ENCODE measurements at places on chromosomes 12 and 14.

DNA sequence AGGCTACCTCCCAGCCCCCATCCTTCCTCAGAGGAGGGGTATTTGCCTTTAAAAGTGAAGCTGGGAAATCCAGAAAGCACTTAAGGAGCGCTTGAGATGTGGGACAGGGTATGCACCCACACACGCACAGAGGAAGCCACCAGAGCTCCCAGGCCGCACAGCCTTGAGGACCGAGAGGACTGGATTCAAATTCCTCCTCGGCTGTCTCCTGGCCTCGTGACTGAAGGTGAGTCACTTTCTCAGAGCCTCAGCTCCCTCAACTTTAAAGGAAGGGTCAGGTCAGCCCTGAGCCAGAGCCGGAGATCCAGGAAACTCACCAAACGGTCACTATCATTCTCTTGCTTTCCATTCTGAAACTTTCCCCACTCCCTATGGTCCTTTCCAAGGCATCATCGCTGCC lies 37.6 kb downstream of the BCL11B start:
- no peak for DNase-seq

DNA sequence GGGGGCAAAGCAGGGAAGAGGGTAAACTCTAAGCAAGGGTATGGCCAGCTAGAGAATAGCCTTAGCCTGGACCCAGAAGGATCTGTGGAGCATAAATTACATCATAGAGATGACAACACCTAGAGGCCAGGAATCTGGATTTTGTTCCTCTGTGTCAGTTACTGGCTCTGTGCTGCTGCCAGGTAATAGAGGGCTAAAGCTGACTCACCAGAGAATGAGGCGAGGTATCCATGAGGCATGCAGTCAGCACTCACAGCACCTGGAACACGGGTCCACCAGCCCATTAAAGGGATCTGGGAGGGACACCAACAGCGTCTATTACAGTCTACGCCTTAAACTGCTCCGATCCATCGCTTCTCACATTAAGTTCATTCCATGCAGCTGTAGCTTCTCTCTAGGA lies 74.9 kb upstream of the CMKLR1 start:
- no peak for DNase-seq

DNA sequence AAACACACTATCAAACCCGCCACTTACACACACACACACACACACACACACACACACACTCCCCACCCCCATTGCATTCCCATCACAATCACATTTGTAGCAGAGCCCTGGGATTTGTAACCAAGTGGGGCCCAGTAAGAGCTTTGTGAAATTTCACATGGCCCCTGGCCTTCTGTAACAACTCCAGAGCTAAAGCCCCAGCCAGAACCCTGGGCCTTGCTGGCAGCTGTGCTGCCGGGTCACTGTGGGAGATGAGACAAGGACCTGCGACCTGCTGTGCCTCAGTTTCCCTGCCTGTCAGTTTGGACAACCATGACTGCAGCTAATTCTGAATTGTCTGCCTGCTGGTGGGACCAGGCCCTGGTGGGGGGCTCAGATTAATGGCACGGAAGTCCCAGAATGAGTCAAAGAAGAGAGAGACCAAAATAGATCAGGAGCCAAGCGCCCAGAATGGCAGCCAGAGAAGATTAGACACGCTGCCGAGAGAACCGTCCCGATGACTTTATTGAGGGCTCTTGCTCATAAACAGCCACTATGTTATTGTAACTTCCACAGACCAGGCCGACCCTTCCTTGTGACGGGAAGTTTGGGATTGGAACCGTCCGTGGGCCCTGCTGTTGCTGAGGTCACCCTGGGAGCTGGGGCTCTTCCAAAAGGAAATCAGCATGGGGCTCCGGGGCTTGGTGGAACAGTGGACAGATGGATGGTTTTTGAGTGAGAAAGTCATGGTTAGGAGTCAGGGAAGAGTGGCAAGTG lies 123.1 kb downstream of the ZFP36L1 start:
- no peak for DNase-seq

DNA sequence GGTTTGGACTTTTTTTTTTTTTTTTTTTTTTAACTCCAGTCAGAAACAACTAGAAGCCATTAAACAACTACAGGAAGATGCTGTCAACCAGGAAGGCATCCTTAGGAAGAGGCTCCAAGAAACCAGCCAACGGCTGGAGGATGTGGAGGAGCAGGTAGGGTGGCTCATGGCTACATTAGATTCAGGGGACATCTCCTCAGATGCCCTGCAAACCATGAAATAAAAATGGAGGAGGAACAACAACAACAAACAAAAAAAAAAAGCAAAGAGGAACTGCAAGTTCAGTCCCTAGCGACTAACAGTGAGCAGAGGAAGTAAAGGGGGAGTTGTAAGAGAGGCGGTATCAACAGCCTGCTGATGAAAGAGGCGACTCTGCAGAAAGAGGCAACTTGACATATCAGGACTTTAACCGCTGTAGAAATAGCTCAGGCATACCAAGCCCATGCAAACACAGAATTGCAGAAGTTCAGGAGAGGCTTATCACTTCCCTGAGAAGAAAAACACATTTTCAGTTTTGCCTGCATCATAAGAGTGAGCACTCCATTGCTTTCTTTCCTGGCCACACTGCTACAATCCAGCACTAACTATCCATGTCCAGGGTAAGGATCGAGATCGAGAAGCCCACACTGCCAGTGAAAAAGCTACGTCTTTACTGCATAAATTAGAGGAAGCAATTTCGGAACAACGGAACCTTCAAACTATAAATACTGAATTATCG lies 103.5 kb upstream of the BCAT1 start:
- DNase-seq = no peak

GRCh38 chr12:124481257-124481750 lies 86.1 kb downstream of the NCOR2 start:
- DNase-seq = no peak

DNA sequence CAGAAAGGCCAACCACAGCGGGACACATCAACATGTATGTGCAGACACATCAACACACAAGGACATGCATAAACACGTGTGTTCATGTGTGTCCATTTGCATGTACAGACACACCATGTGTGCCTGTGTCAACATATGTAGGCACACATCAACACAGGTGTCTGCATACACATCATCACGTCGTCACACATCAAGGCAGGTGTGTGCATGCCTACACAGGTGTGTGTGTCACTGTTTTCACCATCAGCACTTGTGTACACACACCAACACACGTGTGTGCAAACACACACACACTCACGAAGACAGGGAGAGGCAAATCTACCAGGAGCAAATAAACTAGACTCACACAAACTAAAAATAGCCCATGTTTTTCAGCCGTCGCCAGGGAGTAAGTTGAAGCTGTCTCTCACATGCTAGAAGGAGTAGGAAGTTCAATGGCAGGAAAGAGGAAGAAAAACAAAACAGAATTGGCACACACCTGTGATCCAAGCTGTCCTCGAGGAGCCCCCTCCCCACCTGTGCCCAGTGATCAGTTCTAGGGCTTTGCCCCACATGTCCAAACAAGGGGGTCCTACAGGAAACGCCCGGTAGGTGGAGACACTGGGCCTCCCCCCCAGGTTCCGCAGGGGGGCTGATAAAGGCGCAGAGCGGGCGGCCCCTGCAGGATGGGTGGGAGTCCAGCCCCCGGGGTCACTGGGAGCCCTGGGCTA lies 7.4 kb downstream of the SCARB1 start:
- no peak for DNase-seq

- no peak for DNase-seq
These were observed 1.6 kb upstream of the SLC7A8 start for GRCh38 chr14:23185063-23185462.

DNA sequence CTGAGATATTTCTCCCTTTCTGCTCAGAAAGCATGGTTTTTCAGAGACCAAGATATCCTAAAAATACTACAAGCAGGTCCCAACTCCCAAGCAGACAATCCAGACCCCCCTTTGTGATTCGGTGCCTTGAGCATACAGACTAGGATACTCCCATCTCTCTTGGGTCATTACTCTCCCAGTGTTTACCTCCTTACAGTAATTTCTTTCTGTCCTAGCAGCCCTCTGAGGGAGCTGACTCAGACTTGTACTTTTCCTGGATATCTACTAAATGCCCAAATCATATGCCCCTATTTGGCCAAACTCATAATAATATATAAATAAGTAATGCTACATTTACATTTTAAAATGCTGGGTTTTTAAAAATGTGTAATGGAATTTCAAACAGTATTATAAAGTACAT lies 355.6 kb downstream of the LRIG3 start:
- DNase-seq = no peak

DNA sequence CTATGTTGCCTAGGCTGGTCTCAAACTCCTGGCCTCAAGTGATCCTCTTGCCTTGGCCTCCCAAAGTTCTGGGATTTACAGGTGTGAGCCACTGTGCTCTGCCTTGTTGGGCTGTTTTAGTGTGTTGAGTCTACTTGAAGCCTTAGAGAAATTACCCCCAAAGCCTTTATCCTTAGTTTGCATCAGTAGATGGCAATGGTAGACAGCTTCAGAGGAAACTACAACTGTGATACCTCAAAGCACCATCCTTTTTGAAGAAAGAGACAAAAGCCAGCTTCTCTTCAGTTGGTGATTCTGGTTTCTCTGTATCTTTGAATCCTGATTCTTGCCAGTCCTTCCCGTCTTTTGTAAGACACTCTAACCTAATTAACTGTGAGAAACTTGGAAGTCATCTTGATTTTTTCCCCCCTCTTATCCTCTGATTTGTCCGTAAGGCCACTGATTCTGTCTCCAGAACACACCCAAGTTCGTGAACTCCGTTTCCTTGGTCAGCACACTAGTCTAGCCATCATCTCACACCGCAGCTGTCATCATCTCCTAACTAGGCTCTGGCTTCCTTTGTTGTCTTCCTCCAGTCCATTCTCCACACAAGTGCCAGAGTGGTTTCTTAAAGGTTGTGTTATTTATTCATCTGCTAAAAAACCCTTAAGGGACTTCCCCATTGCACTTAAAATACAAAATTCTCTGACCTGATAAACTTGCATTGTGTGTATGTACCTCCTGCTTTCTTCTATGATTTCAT lies 20.2 kb downstream of the ATP2A2 start:
- DNase-seq = no peak

GRCh38 chr12:95789126-95790032 lies 1.2 kb downstream of the NTN4 start:
- DNase-seq = no peak

DNA sequence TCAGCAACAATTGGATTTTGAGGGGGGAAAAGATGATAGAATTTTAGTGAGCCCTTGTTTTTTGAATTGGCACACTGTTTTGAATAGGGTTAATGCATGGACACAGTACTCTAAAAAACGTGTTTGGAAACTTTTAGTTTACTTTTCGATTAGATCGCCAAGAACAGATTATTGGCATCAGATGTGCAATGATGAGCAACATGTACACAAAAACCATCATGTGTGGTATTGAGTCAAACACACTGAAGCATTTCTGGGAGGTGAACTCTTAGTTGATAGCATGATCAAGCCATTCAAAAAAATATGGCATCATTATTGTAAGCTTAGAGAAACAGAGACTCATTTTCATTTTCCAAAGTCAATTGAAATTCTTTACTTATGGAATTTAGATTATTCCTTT lies 329.2 kb downstream of the ADAMTS20 start:
- no peak for DNase-seq

- no peak for DNase-seq
These were observed 134.2 kb downstream of the SYNE2 start for GRCh38 chr14:63986789-63987533.

DNA sequence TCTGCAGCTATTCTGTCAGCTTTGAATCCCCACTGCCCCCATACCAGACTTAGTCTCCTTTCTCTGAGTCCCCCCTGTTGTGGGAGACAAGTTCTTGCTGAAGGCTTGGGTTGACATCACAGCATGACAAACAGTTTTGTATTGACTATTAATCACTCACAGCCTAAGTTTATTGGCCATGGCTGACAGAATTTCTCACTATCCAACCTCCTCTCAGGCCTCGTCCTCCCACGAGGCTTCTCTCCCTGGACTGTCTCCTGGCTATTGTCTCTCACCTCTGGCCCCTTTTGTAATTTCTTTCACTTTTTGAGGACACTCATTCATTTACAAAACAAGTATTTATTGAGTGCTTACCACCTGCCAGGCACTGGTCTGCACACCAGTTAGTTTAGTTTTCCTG lies 35.2 kb upstream of the DCD start:
- DNase-seq = no peak

DNA sequence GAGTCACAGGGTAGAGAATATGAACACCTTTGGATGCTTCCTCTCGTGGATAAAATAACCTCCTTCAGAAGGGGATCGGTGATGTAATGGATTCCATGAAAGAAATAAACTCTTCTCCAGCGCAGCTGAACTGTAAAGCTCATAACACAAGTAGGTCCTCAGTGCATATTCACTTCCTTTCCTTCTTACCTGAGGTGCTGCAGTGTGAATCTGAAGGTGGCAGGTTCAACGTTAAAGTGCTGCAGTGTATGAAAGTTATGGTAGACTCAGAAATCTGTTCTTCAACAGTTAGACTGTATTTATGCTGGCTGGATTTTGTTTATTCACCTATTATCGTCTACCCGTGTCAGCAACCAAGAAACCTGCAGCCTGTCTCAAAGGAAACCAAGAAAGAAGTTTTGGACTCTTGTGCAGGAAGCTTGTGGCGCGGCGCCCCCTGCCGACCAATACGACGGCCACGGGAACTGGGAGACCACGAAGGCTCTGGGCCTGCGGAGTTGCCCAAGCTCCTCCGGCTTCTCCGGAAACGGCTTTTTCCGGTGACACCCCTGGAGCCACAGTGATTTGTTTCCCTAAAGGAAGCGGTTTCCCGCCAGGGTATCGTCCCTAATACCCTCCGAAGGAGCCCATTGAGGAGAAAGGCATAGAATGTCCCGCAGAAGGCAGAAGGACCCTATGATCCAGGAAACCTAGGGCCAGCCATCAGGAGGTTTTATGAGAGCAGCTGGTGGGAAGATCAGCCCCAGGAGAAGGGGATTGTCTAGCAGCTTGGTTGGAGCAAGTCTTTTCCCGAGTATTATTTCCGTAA lies 17.6 kb upstream of the RNASE3 start:
- peak; percentile 48 for DNase-seq

GRCh38 chr14:50615552-50615951 lies 52.6 kb downstream of the SAV1 start:
- DNase-seq = no peak

DNA sequence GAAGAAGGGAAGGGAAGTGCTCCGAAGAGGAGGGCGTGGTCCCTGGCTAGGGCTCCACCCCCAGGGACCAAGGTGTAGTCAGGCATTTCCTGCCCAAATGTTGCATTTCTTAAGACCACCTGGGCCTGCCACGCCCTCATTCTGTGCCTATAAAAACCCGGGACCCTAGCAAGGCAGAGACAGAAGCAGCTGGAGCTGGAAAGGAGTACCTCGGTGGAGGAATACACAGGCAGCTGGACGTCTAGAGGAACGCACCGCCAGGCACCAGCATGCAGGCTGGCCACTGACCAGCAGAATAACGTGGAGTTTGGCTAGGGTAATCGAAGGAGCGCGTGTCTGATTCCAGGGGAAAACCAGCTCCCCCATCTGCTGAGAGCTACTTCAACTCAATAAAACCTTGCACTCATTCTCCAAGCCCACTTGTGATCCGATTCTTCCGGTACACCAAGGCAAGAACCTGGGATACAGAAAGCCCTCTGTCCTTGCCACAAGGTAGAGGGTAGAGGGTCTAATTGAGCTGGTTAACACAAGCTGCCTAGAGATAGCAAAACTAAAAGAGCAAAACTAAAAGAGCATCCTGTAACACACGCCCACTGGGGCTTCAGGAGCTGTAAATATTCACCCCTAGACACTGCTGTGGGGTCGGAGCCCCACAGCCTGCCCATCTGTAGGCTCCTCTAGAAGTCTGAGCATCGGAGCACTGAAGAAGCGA lies 21.0 kb downstream of the CFL2 start:
- DNase-seq = no peak
